ENCODE measurements at places on chromosomes 3 and 15. TPM values are rescaled to one million over a fixed set of nuclear protein-coding genes. Genes with fewer than 3 reads are reported as not detected.

DNA sequence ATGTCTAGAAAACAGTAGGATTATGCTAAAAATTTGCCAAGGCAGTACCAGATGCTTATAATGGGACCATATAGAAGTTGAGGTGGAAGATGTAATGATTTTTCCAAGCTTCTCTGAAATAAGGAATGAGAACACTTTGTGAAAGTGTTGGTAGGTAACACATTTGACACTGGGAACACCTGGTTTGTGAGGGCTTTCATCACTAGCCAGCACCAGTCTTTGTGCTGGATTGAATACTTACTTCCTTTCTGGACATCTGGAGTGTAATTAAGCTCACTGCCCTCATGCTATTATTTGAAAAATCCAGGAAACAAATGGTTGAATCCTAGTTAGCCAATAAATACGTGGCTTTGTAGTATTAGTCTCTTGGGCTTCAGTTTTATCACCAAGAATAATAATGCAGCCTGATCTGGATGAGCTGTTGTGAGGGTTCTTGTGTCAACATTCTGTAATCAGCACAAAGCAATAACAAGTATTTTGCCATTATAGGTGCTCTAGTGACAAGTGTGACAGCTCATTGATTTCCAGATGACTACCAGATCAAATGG lies 12.9 kb downstream of the CCDC80 start:
- H3K4me1 ChIP-seq: peaks cover 21% of the 10 kb centered on the region
- H3K27ac ChIP-seq: no peak overlapping the region
- no peak overlapping the region for H3K4me3 ChIP-seq
- no peaks in the 10 kb centered on the region for H3K27me3 ChIP-seq

ZNF660 gene
- 0.95 TPM for total RNA-seq

GRCh38 chr3:151087648-151088047 lies 2.2 kb downstream of the MED12L start:
- no peak for DNase-seq
- peak overlapping the region; percentile 97 for H3K4me3 ChIP-seq
- peaks cover 46% of the 10 kb centered on the region for H3K27me3 ChIP-seq
- peaks cover 26% of the 10 kb centered on the region for H3K36me3 ChIP-seq
- peaks cover 9% of the 10 kb centered on the region for H3K4me1 ChIP-seq

CD86 gene
- total RNA-seq: 0.24 TPM

DNA sequence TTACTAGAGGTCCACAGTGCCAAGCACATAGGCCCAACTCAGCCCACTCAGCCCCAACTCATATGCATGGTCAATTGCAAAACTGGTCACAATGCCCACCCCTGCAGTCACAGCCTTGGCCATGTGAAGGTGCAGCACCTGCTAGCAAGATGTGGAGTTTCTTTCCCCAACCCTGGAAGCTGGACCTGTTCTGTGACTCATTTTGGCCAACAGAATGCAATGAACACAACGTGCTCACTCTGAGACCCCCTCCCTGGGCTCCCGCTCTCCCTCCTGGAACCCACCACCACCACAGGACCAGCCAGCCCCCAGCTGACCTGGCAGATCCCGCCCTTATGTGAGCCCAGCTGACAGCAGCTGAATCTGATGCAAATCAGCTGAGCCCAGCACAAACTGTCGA lies 34.4 kb downstream of the ALDH1L1 start:
- no peaks in the 10 kb centered on the region for H3K4me1 ChIP-seq
- H3K27ac ChIP-seq: no peak overlapping the region
- H3K4me3 ChIP-seq: no peak overlapping the region

DNA sequence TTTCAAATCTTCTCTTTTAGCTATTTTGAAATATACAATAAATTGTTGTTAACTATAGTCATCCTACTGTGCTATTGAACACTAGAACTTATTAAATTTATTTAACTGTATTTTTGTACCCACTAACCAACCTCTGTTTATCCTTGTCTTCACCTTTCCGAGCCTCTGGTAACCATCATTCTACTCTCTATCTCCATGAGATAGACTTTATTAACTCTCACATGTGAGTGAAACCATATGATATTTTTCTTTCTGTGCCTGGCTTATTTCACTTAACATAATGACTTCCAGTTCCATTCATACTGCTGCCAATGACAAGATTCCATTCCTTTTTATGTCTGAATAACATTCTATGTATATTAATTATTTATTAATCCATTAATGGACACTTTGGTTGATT lies 15.8 kb upstream of the SLC15A2 start:
- no peak for DNase-seq
- H3K4me3 ChIP-seq: no peak overlapping the region
- no peaks in the 10 kb centered on the region for H3K36me3 ChIP-seq
- H3K27me3 ChIP-seq: no peaks in the 10 kb centered on the region
- H3K4me1 ChIP-seq: no peaks in the 10 kb centered on the region
- no peak overlapping the region for H3K27ac ChIP-seq

FBXO40 gene
- not detected for total RNA-seq

- no peak overlapping the region for H3K27ac ChIP-seq
- no peak for DNase-seq
- H3K4me1 ChIP-seq: no peaks in the 10 kb centered on the region
- H3K4me3 ChIP-seq: no peak overlapping the region
- no peaks in the 10 kb centered on the region for H3K36me3 ChIP-seq
- no peaks in the 10 kb centered on the region for H3K27me3 ChIP-seq
Observed at GRCh38 chr15:73617913-73618312, 15.3 kb downstream of the NPTN start.

DNA sequence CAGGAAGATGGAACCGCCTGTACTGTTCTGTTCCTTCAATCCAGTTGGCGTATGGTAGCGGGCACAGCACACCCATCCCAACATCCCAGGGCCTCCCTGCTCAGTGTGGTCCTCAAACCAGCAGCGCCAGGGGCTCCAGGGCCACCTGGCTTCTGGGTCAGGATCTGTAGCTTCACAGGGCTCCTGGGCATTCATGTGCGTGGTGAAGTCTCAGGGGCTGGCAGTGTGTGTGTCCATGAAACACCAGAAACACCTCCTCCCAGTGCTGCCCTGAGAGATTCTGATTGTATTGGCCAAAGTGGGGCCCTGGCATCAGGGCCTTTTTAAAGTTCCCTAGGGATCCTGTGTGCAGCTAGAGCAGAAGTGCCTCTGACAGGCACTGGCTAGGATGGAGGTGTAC lies 42.1 kb downstream of the ABTB1 start:
- no peak overlapping the region for H3K4me3 ChIP-seq
- no peak for DNase-seq
- no peaks in the 10 kb centered on the region for H3K36me3 ChIP-seq
- H3K27me3 ChIP-seq: no peaks in the 10 kb centered on the region
- H3K4me1 ChIP-seq: no peaks in the 10 kb centered on the region

DNA sequence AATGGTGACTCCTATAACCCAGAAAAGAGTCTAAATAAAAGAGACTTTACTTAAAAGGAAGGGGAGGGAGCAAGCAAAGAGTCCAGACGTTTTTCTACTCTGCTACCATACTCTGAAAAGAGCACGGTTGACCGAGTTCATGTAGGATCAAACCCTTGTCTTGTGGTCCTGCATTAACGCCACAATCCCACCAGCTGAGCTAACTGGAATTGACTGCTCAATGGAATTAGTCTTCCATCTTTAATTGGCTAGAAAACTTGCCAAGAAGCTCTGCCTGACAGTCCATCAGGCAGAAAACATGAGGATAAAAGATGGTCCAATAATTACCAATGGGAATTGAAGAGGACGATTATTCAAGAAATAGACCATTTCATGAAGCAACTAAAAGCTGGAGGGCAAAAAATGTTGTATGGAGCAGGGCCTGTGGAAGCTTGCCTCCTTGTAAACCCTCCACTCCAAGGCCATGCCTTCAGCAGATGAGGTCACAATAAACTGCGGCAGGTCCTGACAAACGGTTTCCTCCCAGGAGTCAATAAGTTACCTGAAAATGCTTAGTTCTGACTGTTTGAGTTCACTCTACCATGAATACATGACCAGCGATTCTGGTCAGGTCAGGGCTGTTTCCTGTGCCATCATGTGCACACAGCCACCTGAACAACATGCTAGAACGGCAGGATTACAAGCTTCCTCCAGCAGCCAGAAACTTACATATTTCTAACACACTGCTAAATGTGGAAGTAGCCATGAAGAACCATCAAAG lies 35.6 kb upstream of the ARHGEF3 start:
- DNase-seq: no peak
- H3K4me1 ChIP-seq: peaks cover 16% of the 10 kb centered on the region
- H3K36me3 ChIP-seq: no peaks in the 10 kb centered on the region
- H3K27me3 ChIP-seq: no peaks in the 10 kb centered on the region
